ENCODE measurements at places on chromosomes 7 and 10.

DNA sequence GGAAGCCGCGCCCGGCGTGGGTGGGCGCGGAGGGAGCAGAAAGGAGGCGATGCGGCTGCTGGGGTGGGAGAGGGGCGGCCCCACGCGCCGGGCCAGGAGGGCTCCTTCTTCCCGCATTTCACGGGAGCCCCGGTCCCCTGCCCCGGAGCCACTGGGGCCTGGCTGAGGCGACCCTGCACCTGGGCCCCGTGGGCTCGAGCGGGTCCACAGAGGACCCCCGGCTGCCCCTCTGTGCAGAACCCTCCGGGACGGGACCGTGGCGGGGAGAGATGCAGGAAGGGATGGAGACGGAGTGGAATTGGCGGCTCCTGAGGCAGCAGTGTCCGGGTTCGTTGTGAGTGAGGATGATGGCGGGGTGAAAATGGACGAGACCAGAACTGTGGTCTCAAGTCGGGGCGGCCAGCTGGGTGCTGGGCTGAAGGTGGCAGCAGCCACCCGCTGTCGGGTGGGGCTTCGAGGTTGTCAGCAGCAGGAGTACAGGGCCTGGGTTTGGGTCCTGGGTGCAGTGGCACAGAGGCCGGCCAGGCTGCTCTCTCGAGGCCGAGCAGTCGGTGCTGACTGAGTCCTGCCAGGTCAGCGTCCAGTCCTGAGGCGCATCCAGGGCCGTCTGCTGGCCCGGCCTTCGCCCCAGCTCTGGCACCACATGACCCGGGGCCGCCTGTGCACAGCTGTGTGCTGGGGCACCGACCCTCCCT lies 80.4 kb downstream of the VIPR2 start:
- no peak for DNase-seq

- DNase-seq = no peak
These were observed 38.3 kb downstream of the NT5C3A start for GRCh38 chr7:33024189-33024757.

DNA sequence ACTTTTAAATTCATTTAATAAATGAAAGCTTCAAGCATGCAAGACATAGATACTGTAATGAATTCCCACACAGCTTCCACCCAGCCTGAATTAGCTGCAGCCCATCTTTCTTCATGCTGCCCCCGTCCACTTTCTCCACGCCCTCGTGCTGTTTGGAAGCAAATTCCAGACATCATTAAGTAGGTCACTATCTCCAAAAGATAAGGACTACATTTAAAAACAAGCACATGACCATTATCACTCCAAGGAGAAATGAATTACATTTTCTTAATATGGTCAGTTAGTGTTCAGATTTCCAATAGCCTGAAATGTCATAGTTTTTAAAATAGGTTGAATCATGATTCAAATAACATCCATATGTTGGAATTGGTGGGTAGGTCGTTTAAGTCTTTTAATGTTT lies 24.3 kb downstream of the LMTK2 start:
- no peak for DNase-seq

- DNase-seq = no peak
These were observed 239.2 kb downstream of the PTPRN2 start for GRCh38 chr7:158348446-158348845.

GRCh38 chr7:28510026-28510369 lies 97.7 kb downstream of the CREB5 start:
- no peak for DNase-seq

DNA sequence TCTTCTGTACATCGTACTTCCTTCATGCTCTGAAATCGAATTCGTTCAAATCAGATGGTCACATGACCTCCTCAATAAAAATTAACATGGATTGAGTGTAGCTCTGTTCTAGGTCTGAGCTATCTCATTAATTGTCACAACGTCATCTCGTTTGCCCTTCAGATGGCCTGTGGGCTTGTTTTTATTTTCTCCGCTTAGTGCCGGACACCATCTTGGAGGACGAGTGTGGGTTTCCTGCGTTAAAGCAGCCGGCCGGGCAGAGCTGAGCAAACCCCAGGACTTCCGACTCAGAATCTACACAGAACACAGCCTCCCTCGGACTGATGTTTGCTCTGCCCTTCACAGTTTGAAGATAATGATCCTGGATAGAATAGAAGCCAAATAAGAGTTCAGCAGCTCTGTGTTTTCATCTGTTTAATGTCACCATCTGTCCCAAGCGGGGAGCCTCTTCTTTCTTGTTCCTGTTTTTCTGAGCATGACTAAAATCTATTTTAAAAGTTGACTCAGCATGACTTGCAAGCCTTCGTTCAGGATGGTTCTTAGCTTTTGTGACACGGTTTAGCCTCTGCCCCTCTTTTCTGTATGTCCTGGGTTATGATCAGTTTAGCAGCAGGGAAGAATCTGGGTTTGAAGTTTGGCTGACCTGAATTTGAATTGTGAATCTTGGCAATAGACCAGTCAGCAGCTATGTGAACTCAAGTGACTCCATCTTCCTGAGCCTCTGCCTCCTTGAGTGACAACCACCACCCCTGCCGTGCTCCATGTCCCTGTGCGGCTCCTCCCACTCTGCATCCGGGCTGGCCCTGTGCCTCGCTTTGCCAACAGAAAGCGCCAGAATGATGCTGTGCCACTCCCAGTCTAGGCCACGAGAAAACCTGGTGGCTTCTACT lies 30.6 kb upstream of the GALNTL5 start:
- DNase-seq = no peak

DNA sequence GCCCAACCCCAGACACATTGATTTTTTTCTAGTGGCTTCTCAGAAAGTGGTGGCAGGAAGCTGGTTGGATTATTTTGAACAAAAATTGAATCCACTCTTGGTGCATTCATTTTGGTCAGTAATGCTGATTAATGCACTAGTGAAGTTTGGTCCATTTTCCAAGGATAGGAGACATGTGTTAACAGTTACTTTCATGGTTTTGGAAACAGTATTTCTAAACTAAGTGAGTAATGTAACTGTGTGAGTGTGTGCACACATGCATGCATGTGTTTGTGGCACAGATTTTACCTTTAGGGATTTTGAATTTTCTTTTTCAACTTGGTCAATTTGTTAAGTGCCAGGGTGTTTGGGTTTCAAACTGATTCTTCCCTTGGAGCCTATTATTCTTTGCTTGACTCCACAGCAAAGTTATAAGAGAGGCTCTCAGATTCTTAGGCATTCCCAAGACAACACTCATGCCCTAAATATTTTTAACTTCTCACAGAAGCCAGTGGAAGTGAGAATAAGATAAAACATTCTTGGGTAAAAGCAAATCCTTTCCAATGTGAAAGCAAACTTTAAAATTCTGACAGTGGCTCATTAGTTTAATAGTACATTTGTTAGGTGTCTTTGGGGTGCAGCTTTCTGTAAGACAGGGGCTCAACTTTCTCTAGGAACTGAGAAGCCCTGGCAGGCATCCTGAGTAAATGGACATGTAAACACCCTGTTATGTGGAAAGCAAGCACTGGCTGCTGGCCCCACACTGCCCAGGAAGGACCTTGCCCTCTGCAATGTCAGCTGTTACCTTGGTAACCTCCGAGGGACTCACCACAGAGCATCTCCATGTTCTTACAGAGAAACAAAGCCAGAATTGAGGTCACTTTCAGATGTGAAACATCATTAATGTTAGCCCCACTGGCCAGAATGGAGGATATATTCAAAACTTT lies 68.4 kb downstream of the ASAH2B start:
- no peak for DNase-seq

DNA sequence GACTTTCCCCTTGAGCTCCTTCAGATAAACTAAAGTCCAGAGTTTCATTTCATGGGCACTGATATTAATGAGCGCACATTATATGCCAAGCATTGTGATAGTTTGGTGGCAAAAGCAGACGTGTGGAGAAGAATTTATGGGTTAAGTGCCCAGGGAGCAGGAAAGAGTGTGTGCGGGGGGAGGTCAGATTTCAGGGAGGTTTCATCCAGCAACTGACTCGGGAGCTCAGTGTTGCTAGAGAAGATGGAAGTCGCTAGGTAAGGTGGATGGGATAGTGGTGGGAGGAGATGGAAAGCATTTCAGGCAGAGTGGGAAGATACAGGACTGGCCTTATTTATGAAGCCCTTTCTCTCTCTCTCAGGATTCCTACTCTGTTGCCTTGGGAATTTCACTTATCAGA lies 223.0 kb downstream of the SNX10 start:
- DNase-seq = no peak

- no peak for DNase-seq
These were observed 719.5 kb downstream of the LRMDA start for GRCh38 chr10:76150876-76151288.

- no peak for DNase-seq
These were observed 8.4 kb upstream of the LGI1 start for GRCh38 chr10:93749218-93749799.

GRCh38 chr10:13311177-13311575 lies 11.3 kb upstream of the PHYH start:
- no peak for DNase-seq

- no peak for DNase-seq
These were observed 16.5 kb upstream of the ANTXRL start for GRCh38 chr10:46270086-46270811.

- DNase-seq = peak; percentile 11
These were observed 6.3 kb downstream of the NAT16 start for GRCh38 chr7:101173752-101174244.

GRCh38 chr10:62772186-62772974 lies 32.1 kb upstream of the ADO start:
- no peak for DNase-seq

- no peak for DNase-seq
These were observed 317.2 kb downstream of the IPMK start for GRCh38 chr10:57950442-57950974.

- no peak for DNase-seq
These were observed 112.0 kb downstream of the NPTX2 start for GRCh38 chr7:98729121-98729520.

DNA sequence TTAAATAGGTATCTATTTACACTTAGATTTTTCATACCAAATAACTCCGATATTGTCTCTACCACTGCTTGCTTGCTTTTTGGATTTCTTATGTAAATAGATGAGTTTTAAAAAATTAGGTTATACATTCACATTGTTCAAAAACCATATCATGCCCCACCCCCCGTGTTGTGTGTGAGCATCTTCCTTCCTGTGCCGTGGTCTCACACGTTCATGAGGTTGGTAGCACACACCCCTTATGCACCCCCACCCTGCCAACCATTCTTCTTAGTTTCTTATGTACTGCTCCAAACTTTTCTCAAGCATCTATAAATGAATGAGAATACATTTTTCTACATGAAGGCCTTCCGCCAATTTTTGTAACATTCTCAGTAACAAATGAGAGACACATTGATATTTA lies 115.6 kb downstream of the FANK1 start:
- no peak for DNase-seq

GRCh38 chr7:130277763-130278643 lies 11.3 kb downstream of the CPA2 start:
- no peak for DNase-seq

GRCh38 chr10:65675236-65675635 lies 1250.6 kb upstream of the LRRTM3 start:
- no peak for DNase-seq

GRCh38 chr10:78199759-78200158 lies 166.1 kb downstream of the RPS24 start:
- DNase-seq = no peak

GRCh38 chr7:92815412-92815811 lies 21.0 kb downstream of the CDK6 start:
- DNase-seq = no peak

DNA sequence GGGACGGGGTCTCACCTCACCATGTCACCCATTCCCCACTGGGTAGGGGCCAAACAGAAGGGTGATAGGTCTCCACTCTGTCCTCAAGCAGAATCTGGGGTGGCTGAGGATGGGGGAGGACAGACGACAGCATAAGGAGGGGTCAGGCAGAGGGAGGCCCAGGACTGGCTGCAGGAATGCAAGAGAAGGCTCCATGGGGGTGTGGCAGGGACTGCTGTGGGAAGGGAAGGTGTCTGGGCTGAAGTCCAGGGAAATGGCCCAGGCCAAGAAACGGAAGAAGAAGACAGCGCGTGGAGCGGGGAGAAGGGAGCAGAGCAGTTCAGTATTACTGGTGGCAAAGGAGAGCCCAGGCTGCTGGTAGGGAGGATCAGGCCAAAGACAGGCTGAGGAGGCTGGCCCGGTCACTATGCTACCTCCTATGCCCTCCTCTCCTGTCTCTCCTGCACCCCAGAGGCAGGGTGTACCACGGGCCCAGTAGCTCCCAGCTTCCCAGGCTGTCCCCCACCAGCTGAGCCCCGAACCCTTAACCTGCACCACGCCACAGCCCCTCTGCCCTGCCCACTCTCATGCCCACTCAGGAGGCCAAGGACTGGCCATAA lies 60.9 kb downstream of the GRB10 start:
- no peak for DNase-seq

DNA sequence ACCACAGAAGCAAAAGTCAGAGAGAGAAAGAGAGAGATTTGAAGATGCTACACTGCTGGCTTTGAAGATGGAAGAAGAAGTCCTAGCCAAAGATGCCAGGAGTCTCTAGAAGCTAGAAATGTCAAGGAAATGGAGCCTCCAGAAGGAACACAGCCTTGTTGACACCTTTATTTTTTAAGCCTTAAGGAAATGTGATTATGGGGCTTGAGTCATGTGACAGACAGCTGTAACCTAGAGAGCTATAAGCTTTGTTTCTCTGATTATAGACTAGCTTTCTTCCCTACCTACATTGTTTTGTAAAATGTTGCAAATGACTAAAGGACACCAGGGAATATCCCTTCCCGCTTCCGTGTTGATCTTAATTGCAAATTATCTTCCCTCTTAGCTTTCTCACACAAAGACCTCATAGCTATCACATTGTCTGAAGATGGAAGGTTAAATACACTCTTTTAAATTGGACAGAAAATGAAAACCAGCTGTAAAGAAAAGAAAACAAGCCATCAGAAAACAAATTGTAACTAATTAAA lies 199.9 kb downstream of the ARHGAP12 start:
- DNase-seq = no peak

- DNase-seq = no peak
These were observed 2.4 kb downstream of the KLLN start for GRCh38 chr10:87860816-87861403.

GRCh38 chr7:144027070-144027469 lies 21.7 kb upstream of the OR2A5 start:
- no peak for DNase-seq

DNA sequence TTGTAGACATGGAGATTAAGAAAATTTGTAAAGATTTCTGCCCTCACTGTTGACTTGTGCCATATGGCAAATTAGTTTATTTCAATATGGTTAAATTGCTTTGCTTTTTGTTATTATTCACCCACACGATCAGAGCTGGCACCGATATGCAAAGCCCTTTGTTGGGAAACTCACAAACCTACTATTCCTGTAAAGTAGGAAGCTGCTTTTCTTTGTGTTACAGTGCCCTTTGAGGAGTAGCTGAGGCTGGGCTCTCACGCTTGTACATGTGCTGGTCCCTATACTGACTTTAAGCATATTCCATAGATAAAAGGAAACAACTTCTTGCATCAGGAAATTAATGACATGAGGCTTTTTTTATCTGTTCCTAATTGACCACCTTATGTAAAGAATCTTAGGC lies 17.6 kb upstream of the AOAH start:
- no peak for DNase-seq

Measured in activated CD8-positive, alpha-beta memory T cell treated with anti-CD3 and anti-CD28 coated beads for 1 hour (primary cell).